ENCODE measurements at places on chromosomes 2 and 18. TPM values are rescaled to one million over a fixed set of nuclear protein-coding genes. Genes with fewer than 3 reads are reported as not detected.

- no peak for DNase-seq
These were observed 117.5 kb downstream of the GALNT14 start for GRCh38 chr2:31020713-31021112.

ESPNL gene
- total RNA-seq, result 0.12 TPM

- no peak for DNase-seq
These were observed 41.3 kb upstream of the ZNF532 start for GRCh38 chr18:58823412-58823811.

UGT1A9 gene
- total RNA-seq, result not detected

SALL3 gene
- not detected for total RNA-seq

Measured in activated CD4-positive, alpha-beta memory T cell treated with anti-CD3 and anti-CD28 coated beads for 36 hours (primary cell).